ENCODE measurements at places on chromosomes 7 and 10. TPM values are rescaled to one million over a fixed set of nuclear protein-coding genes. Genes with fewer than 3 reads are reported as not detected.

FFAR4 gene
- not detected for total RNA-seq

LOXL4 gene
- total RNA-seq = not detected

OR6V1 gene
- total RNA-seq = not detected

TLX1 gene
- total RNA-seq = not detected

PDE6C gene
- total RNA-seq = not detected

CABCOCO1 gene
- not detected for total RNA-seq

UBE3C gene
- total RNA-seq = 75.7 TPM

TMEM176A gene
- not detected for total RNA-seq

ATG9B gene
- total RNA-seq = 12.3 TPM

CFAP70 gene
- total RNA-seq = 0.58 TPM

GPR158 gene
- not detected for total RNA-seq

PHYHIPL gene
- not detected for total RNA-seq

VAX1 gene
- total RNA-seq = not detected

NUPR2 gene
- not detected for total RNA-seq

GCK gene
- 2.5 TPM for total RNA-seq

DDIT4 gene
- total RNA-seq = 422 TPM

TRIP6 gene
- 44.2 TPM for total RNA-seq

RBP3 gene
- not detected for total RNA-seq

OR2A5 gene
- not detected for total RNA-seq

COBL gene
- total RNA-seq = not detected

LRRD1 gene
- total RNA-seq = not detected

TMEM178B gene
- total RNA-seq = 0.21 TPM

CDH23 gene
- 1.4 TPM for total RNA-seq

SLIT1 gene
- total RNA-seq = 0.08 TPM

HOXA4 gene
- total RNA-seq = not detected

GJD4 gene
- not detected for total RNA-seq

TMEM225B gene
- 0.70 TPM for total RNA-seq

CUBN gene
- 0.30 TPM for total RNA-seq

HOXA1 gene
- total RNA-seq = 0.35 TPM

ATOH7 gene
- not detected for total RNA-seq

ZFAND4 gene
- total RNA-seq = 11.8 TPM

CFTR gene
- total RNA-seq = not detected

LFNG gene
- total RNA-seq = 21.0 TPM

All from activated naive CD8-positive, alpha-beta T cell treated with anti-CD3 and anti-CD28 coated beads for 36 hours (primary cell).